BJ (cell line): ENCODE measurements at places on chromosomes 5 and 9. TPM values are rescaled to one million over a fixed set of nuclear protein-coding genes. Genes with fewer than 3 reads are reported as not detected.

RBM27 gene
- polyA plus RNA-seq = 13.7 and 19.0 TPM in 2 replicates

SPATA31D4 gene
- not detected in 2 replicates for polyA plus RNA-seq

NR6A1 gene
- 0.23 and 0.25 TPM in 2 replicates for polyA plus RNA-seq

SLC1A3 gene
- 0.37 and 0.54 TPM in 2 replicates for polyA plus RNA-seq

SGCD gene
- 17.0 and 26.7 TPM in 2 replicates for polyA plus RNA-seq

NR2F1 gene
- polyA plus RNA-seq = 24.6 and 39.4 TPM in 2 replicates

NDUFS4 gene
- polyA plus RNA-seq = 51.6 and 133 TPM in 2 replicates

GGTA1 gene
- not detected in 2 replicates for polyA plus RNA-seq

RICTOR gene
- polyA plus RNA-seq = 6.3 and 11.9 TPM in 2 replicates

TNC gene
- 233 and 648 TPM in 2 replicates for polyA plus RNA-seq

FAM240B gene
- polyA plus RNA-seq = not detected in 2 replicates

GALT gene
- polyA plus RNA-seq = 26.6 and 41.5 TPM in 2 replicates

ACSL6 gene
- not detected in 2 replicates for polyA plus RNA-seq

OSMR gene
- 43.4 and 53.3 TPM in 2 replicates for polyA plus RNA-seq

LCN12 gene
- polyA plus RNA-seq = 0.36 and 0.40 TPM in 2 replicates

PCDHB4 gene
- polyA plus RNA-seq = 0.02 TPM in 2 replicates

FBP2 gene
- not detected in 2 replicates for polyA plus RNA-seq

FCN2 gene
- not detected in 2 replicates for polyA plus RNA-seq

NSG2 gene
- polyA plus RNA-seq = 0.04 and 0.05 TPM in 2 replicates

CLIC3 gene
- 3.9 and 4.0 TPM in 2 replicates for polyA plus RNA-seq

PPP3R2 gene
- polyA plus RNA-seq = not detected in 2 replicates

TLX3 gene
- not detected in 2 replicates for polyA plus RNA-seq

LRRC19 gene
- polyA plus RNA-seq = not detected in 2 replicates

ZDHHC11B gene
- polyA plus RNA-seq = 0.05 TPM in 1 of 2 replicates, not detected in the other

TRIM36 gene
- 0.15 and 0.20 TPM in 2 replicates for polyA plus RNA-seq

CDC20B gene
- polyA plus RNA-seq = not detected in 2 replicates

CXCL14 gene
- polyA plus RNA-seq = 1.5 and 1.6 TPM in 2 replicates

MELK gene
- polyA plus RNA-seq = 14.7 and 21.2 TPM in 2 replicates

NPR3 gene
- 8.1 and 9.6 TPM in 2 replicates for polyA plus RNA-seq

CNTNAP3 gene
- 0.27 and 0.32 TPM in 2 replicates for polyA plus RNA-seq

NRG2 gene
- not detected in 2 replicates for polyA plus RNA-seq

DDX4 gene
- not detected in 2 replicates for polyA plus RNA-seq

GPX3 gene
- polyA plus RNA-seq = 2.8 and 3.8 TPM in 2 replicates

OR1Q1 gene
- 1.0 and 1.1 TPM in 2 replicates for polyA plus RNA-seq

C9 gene
- polyA plus RNA-seq = not detected in 2 replicates

DNM1 gene
- 6.4 and 8.4 TPM in 2 replicates for polyA plus RNA-seq

FAM78A gene
- polyA plus RNA-seq = 0.37 and 1.1 TPM in 2 replicates

ACOT12 gene
- 0.18 TPM in 1 of 2 replicates, not detected in the other for polyA plus RNA-seq

PCDHGA6 gene
- 3.3 and 4.3 TPM in 2 replicates for polyA plus RNA-seq

BARX1 gene
- not detected in 2 replicates for polyA plus RNA-seq
